ENCODE measurements at places on chromosomes 13 and 19. TPM values are rescaled to one million over a fixed set of nuclear protein-coding genes. Genes with fewer than 3 reads are reported as not detected.

- no peak for DNase-seq
These were observed 2.6 kb downstream of the B3GNT8 start for GRCh38 chr19:41424335-41425173.

GRCh38 chr19:1822210-1822609 lies 10.1 kb upstream of the ATP8B3 start:
- DNase-seq, result no peak

DNA sequence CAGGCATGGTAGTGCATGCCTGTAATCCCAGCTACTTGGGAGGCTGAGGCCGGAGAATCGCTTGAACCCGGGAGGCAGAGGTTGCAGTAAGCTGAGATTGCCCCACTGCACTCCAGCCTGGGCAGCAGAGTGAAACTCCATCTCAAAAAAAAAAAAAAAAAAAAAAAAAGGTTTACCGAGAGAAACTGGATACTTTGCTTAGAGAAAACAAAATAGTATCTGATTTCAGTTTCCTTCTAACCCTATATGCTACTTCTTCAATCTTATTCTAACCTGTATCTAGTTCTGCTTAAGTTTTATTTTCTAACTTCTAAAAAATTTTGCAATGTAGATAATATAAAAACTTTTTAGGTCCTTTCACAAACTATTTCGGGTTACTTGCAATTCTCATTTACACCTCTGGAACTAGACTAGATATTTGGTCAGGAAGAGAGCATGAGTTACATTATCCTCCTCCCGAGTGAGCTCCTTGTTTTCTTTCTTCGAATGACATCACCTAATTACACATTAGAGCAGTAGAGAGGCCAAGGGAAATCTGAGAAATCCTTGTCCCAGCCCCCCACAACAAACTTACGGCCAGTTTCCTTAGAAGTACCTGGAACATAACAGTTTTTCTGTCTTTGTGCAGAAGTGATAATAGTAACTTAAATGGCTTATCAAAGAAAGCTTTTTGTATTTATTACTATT lies 128.9 kb downstream of the B3GLCT start:
- DNase-seq, result no peak

DNA sequence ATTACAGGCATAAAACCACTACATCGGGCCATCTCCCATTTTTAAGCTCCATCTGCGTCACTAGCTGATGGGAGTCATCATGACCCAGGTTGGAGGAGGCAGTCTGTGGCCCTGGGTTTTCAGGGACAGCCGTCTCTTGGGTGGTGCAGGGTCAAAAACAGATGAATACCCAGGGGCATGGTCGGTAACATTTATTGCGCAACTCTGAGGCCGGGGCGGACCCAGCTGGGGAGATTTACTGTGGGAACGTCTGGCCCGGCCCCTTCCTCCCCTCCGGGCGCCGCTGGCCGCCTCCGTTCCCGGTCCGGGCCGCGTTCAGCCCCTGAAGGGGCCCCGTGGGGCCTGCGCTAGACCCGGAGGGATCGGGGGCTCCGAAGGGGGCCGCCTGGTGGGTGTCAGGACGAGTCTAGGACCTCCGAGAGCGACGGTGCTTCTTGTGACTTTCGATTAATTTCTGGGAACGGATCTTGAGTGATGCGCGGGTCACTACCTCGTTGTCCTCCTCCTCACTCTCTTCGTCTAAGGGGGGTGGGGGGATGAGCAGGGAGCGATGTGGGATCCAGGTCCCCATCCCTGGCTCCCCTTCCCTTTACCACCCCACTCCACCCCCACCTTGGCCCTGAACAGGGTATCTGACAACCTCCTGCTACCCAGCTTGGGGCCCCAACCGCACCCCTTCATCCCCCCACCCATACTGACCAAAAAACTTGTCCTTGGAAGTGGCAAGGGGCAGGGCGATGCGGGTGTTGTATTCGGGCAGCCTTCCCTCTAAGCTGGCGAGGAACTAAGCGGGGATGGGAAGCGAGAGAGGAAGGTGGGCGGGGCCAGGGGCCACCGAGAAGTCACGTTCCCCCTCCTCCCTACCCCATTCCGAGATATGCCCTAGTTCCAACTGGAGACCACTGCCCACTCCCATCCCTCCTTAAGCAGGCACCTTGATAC lies 1.6 kb upstream of the RGL3 start:
- no peak for DNase-seq

DNA sequence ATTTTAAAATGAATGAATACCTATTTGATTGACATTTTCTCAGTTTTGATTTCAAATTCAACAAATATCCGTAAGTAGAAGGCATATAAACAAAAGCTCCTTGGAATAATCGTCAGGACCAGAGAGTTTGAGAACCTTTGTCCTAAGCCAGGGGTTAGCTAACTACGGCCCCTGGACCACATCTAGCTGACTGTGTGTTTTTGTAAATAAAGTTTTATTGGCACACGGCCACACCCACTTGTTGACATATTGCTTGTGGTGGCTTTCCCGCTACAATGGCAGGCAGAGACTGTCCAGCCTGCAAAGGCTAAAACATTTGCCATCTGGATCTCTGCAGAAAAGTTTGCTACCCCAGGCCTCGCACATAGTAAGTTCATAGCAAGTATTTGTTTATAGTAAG lies 83.4 kb downstream of the GNG7 start:
- DNase-seq, result no peak

Gene KCNN1
- 91.1 TPM for total RNA-seq

Gene SSC5D
- 7.6 TPM for total RNA-seq
